ENCODE measurements at places on chromosomes 4 and X.

GRCh38 chr4:188400451-188400850 lies 261.2 kb downstream of the TRIML1 start:
- DNase-seq, result no peak

DNA sequence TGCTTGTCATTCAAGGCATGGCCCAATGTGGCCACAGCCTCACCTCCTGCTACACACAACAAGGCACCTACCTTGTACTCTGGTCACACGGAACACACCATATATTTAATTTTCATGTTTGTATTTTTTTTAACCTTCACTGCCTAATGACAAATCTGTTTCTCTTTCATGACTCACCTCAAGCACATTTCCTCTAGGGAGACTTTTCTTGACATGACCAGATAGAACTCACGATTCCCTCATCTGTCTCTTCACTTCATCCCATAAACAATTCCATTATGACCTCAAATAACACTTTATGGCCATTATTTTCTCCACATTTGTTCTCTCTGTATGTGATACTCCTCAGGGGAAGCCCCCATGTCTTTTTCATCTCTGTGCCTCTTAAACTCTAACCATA lies 11.1 kb downstream of the DRP2 start:
- DNase-seq, result no peak

GRCh38 chrX:11589641-11590040 lies 76.1 kb downstream of the ARHGAP6 start:
- no peak for DNase-seq

DNA sequence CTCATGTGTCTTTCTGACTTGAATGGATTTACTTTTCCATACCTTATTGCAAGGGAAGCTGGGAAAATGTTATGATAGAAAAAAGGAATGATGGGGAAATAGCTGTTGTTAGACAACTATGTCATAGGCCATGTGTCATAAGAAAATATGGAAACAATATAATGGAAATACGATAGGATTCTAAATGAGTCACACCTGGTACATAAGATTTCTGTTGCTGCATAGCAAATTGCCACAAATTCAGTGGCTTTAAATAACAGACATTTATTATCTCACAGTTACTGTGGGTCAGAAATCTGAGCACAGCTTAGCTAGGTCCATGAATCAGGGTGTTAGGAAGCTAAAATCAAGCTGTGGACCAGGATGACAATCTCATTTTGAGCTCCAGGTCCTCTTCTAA lies 44.6 kb upstream of the ANKRD50 start:
- DNase-seq, result no peak

DNA sequence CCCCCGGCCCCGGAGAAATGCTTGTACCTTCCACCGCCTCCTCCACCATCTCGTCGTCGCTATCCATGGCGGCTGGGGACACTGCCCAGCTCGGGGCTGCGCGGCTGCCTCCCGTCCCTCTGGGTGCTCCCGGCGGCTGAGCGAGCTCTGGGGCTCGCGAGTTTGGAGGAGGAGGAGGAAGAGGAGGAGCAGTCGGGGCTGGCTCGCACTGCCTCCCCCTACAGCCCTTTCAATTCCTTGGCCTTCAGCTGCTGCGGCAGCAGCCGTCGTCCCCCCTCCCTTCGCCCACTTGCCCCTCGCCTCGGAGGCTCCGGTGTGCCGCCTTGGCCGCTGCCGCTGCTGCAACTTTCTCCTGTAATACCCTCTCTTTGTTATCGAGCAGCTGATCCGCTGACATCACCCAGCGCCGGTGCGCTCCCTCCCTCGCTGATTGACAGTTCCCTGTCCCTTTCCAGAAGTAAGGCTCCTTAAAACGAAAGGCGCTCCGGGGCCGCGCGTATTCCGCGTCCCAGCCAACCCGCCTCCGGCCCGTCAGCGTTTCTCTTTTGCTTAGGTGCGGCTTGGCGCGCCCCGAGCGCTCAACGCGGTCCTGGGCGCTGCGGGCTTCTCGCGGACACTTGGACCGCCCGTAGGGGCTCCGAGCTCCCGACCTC lies at the start of gene SETD7:
TSS of gene SETD7 (minus strand) at position 149 of the 653 bp plus-strand sequence. CDS start at position 67, 82 bp downstream.
- peak; percentile 81 for DNase-seq

GRCh38 chr4:189785257-189785656 lies 155.4 kb upstream of the FRG1 start:
- no peak for DNase-seq

All from CD8-positive, alpha-beta memory T cell (primary cell).